ENCODE measurements at places on chromosomes 13 and 19.

DNA sequence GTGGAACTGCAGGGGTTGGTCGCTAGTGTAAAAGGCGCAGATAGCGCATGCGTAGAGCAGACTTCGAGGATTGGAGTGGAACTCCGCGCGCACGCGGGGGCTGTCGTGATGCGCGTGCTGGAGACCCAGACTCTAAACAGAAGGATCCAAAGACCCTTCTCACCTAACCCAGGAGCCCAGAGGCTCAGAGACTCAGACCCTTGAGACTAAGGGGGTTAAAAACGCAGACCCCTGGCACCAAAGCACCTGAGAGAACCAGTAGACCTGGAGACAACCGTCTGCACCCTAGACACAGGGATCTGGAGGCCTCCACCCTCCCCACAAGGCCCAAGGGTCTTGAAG lies 567 bp upstream of the CTU1 start:
- no peak for DNase-seq

GRCh38 chr13:24276861-24277260 lies 32.5 kb upstream of the C1QTNF9 start:
- no peak for DNase-seq

GRCh38 chr13:60351326-60351725 lies 45.7 kb upstream of the TDRD3 start:
- DNase-seq = no peak

- no peak for DNase-seq
Observed at GRCh38 chr13:32047088-32047487, 15.5 kb downstream of the FRY start.

DNA sequence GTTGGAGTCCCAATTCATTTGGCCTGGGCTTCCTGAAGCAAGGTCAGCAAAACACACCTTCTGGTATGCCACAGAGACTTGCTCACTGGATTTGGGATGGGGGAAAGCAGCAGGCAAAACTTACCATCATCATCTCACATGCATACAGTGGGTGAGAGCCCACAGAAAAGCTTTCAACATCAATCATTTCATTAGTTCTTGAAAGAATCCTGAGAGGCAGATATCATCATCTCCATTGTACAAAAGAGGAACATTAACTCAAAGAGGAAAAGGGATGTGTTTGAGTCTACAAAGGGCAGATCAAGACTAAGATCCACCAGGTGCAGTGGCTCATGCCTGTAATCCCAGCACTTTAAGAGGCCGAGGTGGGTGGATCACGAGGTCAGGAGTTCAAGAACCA lies 6.4 kb downstream of the WDR87 start:
- no peak for DNase-seq

- no peak for DNase-seq
Observed at GRCh38 chr19:12453495-12453894, 12.7 kb upstream of the ZNF443 start.

GRCh38 chr19:15072930-15073647 lies 8.9 kb upstream of the OR1I1 start:
- DNase-seq = no peak

GRCh38 chr13:78102741-78103140 lies 184.1 kb upstream of the EDNRB start:
- no peak for DNase-seq

DNA sequence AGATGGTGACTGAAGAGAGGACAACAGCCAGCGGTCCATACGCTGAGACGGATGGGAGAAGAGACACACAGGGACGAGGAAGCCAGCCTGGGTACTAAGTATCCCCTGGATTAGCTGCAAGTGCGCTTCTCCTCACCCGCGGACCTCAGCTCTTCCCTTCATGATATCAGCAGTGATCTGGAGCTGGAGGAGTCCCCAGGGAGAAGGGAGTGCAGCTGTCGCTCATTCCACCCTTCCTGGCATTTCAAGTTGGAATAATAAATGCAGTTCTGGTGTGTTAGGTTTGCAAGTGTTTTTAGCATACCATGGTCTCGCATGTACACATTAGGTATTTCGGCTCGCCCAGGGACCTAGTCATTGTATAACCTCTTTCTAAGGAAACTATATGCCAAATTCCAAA lies 88.5 kb upstream of the C1QTNF9B start:
- DNase-seq = no peak

DNA sequence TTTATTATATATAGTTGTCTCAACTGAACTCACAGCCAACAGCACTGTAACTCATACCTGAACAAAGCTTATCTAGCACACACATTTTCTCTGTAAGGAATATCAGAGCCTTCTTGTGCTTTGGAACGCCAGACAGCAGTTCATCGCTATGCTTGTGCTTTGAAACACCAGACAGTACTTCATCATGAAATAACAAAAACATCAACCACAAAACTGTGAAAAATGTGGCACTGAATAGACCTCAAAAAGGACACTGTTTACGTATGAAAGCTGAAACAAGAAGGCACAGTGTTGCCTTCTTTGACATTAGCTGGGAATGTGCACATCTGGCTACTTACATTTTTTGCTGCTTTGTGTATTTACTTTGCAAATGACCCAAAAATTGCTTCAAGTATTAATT lies 160.2 kb downstream of the PDS5B start:
- no peak for DNase-seq

DNA sequence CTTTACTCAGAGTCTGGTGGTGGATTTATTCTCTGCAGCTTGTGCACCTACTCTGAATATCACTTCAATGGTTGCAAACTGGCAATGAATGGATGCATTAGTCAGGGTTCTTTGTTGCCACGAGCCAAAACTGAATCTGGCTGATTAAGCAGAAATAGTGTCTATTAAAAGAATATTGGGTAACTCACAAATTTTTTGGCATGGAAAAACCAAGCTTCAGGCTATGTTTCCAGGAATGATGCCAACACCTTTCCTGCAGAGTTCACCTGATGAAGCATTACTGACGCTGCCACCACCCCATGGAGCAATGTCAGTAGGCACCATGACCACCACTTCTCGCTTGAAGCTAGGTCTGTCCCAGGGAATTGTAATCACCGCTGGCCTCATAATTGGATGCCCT lies 597.8 kb upstream of the SLC10A2 start:
- no peak for DNase-seq

DNA sequence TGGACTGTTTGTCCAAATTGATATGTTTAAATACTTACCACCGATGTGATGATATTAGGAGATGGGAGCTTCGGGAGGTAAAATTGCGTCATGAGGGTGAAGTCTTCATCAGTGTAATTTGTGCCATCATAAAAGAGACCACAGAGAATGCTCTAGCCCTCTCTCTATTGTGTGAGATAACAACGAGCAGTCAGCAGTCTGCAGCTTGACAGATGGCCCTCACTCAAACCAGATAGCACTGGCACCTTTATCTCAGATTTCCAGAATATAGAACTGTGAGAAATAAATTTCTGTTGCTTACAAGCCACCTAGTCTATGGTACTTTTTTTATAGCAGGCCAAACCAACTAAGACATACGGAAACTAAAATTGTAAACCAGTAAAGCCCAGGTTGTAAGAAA lies 1718.9 kb upstream of the MIR17HG start:
- DNase-seq = no peak

DNA sequence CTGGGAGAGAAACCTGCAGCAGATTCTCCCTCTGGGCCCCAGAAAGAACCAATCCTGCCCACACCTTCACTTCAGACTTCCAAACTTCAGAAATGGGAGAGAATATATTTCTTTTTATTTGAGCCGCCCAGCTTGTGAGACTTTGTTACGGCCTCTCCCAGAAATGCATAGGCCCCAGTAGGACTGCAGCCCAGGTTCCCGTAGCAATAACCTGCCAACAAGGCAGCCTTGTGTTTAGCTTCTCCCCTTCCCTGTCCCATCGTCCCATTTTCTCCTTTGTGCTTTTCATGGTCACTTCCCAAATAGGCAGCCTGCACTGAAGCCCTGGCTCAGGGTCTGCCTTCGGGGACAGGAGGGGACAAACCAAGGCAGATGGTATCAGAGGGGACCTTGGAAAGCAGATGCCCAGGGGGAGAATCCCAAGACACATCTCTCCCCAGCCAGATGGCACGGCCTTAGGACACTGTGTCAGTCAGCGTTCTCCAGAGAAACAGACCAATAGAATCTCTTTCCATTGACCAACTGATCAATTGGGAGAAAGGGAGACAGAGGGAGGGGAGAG lies 3.7 kb upstream of the ARHGEF7 start:
- no peak for DNase-seq

- no peak for DNase-seq
Observed at GRCh38 chr19:39848392-39848791, 2.2 kb upstream of the FBL start.

- no peak for DNase-seq
Observed at GRCh38 chr19:18233224-18233825, 7.1 kb upstream of the PDE4C start.

GRCh38 chr13:25928941-25929505 lies 122.8 kb downstream of the SHISA2 start:
- DNase-seq = no peak

GRCh38 chr19:17576758-17577456 lies 21.5 kb downstream of the COLGALT1 start:
- no peak for DNase-seq

GRCh38 chr13:32824675-32825074 lies 191.5 kb upstream of the KL start:
- DNase-seq = no peak

DNA sequence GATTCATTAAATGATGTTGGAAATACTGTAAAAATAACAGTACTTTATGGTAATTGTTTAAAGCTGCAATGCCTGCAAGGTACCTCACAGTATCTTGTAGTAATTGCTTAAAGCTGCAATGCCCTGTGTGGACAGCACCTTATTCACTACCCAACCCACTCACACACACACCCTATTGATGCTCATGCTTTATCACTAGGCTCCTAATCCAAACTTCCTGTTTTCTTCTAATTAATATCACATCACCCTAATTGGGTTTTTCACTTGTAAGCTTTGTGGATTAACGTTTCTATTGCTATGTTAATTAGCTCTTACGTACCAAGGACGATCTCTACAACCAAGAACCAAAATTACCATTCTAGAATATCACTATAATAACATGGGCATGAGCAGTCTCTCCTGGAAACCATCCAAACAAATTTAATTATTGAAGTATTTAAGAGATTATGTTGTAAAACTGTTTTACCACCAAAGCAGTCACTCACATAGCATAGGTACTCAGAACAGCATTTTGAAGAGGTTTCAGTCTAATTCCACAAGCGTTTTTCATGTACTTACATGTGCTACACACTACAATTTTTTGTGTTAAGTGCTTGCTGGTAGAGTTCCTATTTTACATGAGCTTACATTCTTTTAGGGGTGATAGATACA lies 303.8 kb downstream of the PCDH9 start:
- no peak for DNase-seq
